ENCODE measurements at places on chromosomes 6 and 20. TPM values are rescaled to one million over a fixed set of nuclear protein-coding genes. Genes with fewer than 3 reads are reported as not detected.
A peak's percentile ranks its signal among the peaks of the same experiment; 100 is the strongest.

DNA sequence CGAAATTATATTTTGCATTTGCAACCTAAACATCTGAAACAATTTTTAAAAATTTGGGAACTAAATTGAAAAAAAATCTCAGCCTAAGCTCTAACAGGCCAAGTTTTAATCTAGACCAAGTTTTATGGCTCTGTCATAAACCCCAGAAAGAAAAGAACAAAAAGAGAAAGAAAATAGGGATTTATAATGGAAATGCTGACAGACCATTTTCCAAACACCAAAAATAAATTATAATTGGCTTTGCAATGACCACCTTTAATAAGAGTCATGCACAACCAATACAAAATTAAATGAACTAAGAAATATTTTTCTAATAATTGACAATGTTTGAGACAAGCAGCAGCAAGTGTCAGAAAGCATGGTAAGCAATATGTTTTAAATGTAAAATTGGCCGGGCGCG is 72.6 kb downstream of the WDR27 start:
- peaks cover 52% of the 10 kb centered on the region for H3K36me3 ChIP-seq
- H3K27ac ChIP-seq = no peak overlapping the region
- no peak for DNase-seq
- H3K4me1 ChIP-seq = no peaks in the 10 kb centered on the region

Gene GPR63
- total RNA-seq = 7.7 TPM

- H3K27ac ChIP-seq = no peak overlapping the region
- H3K36me3 ChIP-seq = no peaks in the 10 kb centered on the region
- no peaks in the 10 kb centered on the region for H3K4me1 ChIP-seq
- H3K27me3 ChIP-seq = no peaks in the 10 kb centered on the region
- no peak for DNase-seq
- no peak overlapping the region for H3K4me3 ChIP-seq
These were observed 142.5 kb upstream of the FERMT1 start for GRCh38 chr20:6265204-6265904.

- H3K36me3 ChIP-seq = no peaks in the 10 kb centered on the region
- no peaks in the 10 kb centered on the region for H3K27me3 ChIP-seq
- no peak overlapping the region for H3K4me3 ChIP-seq
These were observed 399.0 kb downstream of the CDKAL1 start for GRCh38 chr6:20933057-20933788.

DNA sequence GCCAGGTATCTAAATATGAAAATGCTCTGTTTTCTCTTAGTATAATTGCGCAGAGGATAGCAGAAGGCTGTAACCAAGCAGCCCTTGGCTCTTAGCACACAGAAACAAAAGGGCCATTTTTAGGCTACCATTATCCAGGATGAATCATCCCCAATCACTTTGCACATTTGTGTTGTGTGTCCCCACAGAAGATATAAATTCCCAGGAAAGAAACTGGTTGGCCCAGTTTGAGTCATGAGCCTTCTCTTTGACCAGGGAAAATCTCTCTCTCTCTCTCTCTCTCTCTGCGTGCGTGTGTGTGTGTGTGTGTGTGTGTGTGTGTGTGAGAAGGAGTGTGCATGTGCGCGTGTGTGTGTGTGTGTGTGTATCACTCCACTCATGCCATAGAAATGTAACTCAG is 178.5 kb downstream of the FRK start:
- no peaks in the 10 kb centered on the region for H3K36me3 ChIP-seq
- no peak overlapping the region for H3K27ac ChIP-seq
- DNase-seq = peak; percentile 41
- H3K27me3 ChIP-seq = no peaks in the 10 kb centered on the region
- no peak overlapping the region for H3K4me3 ChIP-seq
- H3K4me1 ChIP-seq = no peaks in the 10 kb centered on the region

- DNase-seq = peak; percentile 95
- peaks cover 54% of the 10 kb centered on the region for H3K4me1 ChIP-seq
- H3K4me3 ChIP-seq = peak within 1 kb of the TSS; percentile 64
- peaks cover 40% of the 10 kb centered on the region for H3K27me3 ChIP-seq
- H3K27ac ChIP-seq = no peak within 1 kb of the TSS
These were observed at the start of gene POU3F2 for GRCh38 chr6:98834060-98835031. Gene POU3F2 (plus strand): TSS chr6:98834574. CDS start chr6:98834874, 300 bp downstream.

DNA sequence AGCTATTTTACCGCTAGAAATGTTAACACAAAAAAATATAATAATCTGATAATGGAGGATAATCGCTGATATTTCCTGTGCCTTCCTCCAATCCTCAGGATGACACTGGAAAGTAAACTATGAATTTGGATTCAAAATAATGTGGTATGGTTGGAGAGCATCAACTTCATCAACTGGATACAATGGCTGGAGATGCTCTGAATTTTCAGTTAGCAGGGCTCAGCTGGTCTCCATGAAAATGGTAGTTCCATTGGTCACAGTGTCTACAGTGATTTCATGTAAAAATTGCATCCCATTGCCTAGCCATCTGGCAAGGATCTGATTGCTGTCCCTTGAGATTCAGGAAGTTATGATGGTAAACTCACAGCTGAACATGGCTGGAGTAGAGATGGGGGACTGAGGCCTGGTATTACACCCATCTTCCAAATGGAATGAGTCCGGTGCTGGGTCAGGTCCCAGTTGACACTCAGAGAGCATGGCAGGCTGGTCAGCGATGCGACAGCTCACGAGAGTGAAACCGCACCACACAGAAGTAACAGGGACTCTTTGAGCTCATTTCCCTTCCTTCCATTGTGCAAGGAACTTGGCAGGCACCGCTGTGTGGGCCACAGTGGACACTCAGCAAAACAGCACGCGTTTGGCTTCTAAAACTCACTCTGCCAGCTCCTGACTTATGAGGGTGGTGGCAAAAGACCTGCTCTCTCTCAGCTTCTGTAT is 142.4 kb upstream of the TNFAIP3 start:
- peak overlapping the region; percentile 50 for H3K27ac ChIP-seq
- no peaks in the 10 kb centered on the region for H3K27me3 ChIP-seq
- no peak overlapping the region for H3K4me3 ChIP-seq

DNA sequence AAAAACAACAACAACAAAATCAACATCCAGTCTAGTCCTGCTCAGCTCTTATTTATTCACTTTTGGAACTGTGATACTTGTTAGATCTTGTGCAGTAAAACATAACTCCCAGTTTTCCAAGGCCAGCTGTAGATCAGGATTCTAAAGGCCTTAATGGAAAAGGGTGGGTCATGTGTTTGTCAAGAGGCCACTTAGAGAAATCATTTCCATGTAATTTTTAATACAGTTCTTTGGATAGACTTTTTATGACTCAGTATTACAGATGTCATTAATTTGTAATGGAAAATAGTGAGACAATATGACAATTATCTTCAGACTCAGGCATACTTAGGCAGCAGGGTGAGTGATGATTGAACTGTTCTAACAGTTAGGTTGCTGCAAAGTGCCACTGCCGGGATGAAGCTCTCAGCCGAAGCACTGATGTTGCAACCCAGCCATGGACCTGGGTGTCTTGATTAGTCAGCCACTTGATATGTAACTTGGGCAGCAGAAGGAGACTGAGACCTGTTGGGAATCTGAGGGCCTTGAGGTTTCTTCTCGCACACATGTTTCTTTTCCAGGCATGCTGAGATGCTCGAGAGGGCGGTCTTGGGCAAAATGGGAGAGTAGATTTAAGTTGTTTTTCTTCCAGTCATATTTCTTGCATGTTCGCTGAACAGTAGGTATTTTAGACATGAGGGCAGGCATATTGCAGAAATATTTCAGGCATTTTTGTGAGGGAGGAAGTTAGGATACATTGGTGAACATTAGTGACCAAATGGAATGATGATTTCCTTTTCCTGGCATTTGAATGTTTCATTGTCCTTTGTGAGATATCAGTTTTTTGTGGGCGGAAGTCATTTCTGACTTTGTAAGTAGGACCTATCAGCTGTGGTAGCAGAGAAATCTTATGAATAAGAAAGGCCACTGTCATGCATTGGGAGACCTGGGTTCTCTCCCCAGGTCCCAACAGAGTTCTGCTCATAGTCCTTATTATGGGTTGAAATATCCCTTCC is 52.3 kb downstream of the SLX4IP start:
- DNase-seq = no peak
- H3K4me3 ChIP-seq = no peak overlapping the region
- H3K36me3 ChIP-seq = no peaks in the 10 kb centered on the region

- no peak for DNase-seq
- no peak overlapping the region for H3K27ac ChIP-seq
- peaks cover 8% of the 10 kb centered on the region for H3K4me1 ChIP-seq
- no peak overlapping the region for H3K4me3 ChIP-seq
These were observed 3.2 kb downstream of the SLC22A23 start for GRCh38 chr6:3453413-3454272.

GRCh38 chr20:63752411-63753101 is 13.0 kb downstream of the SLC2A4RG start:
- no peaks in the 10 kb centered on the region for H3K4me1 ChIP-seq
- H3K27me3 ChIP-seq = no peaks in the 10 kb centered on the region
- peaks cover 4% of the 10 kb centered on the region for H3K36me3 ChIP-seq
- no peak for DNase-seq

Gene SYCP2L
- total RNA-seq = 0.58 TPM

- no peaks in the 10 kb centered on the region for H3K36me3 ChIP-seq
- H3K4me1 ChIP-seq = no peaks in the 10 kb centered on the region
- no peak overlapping the region for H3K27ac ChIP-seq
- no peaks in the 10 kb centered on the region for H3K27me3 ChIP-seq
These were observed 59.3 kb downstream of the DLL1 start for GRCh38 chr6:170231293-170232185.

Gene DSE
- total RNA-seq = 15.8 TPM

Gene BCAS1
- total RNA-seq = 70.7 TPM

DNA sequence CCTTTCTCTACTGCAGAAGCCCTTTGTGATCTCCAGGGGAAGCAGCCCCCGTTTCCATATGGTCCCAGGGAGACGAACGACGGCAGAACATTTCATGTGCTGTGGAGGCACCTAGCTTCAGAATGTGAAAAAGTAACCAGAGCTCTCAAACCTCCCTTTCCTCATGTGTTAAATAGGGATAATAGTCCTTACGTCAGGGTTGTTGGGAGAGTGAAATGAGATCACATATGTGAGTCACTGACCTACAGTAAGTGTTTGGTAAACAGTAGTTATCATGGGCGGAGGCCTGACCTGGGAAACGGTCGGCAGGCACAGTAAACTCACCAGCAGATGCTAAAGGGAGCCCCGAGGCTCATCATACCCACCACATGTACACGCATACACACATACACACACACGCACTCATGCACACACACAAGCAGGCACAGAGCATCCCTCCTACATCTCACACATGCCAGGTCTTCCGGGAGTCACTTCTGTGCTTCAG is 89.7 kb downstream of the LY86 start:
- peaks cover 56% of the 10 kb centered on the region for H3K4me1 ChIP-seq
- no peaks in the 10 kb centered on the region for H3K36me3 ChIP-seq
- H3K4me3 ChIP-seq = no peak overlapping the region
- H3K27ac ChIP-seq = no peak overlapping the region
- DNase-seq = no peak
- H3K27me3 ChIP-seq = no peaks in the 10 kb centered on the region

Gene PARD6B
- total RNA-seq = 22.6 TPM

- peak; percentile 14 for DNase-seq
- peaks cover 3% of the 10 kb centered on the region for H3K4me1 ChIP-seq
- H3K27ac ChIP-seq = no peak overlapping the region
- H3K36me3 ChIP-seq = no peaks in the 10 kb centered on the region
These were observed 63.6 kb upstream of the CD93 start for GRCh38 chr20:23149623-23150279.

- no peaks in the 10 kb centered on the region for H3K4me1 ChIP-seq
- no peaks in the 10 kb centered on the region for H3K36me3 ChIP-seq
- no peak for DNase-seq
- H3K27ac ChIP-seq = no peak overlapping the region
These were observed 192.7 kb upstream of the PMEPA1 start for GRCh38 chr20:57902473-57902872.

GRCh38 chr6:131924881-131925474 is 26.2 kb downstream of the CCN2 start:
- no peak overlapping the region for H3K4me3 ChIP-seq
- H3K27me3 ChIP-seq = no peaks in the 10 kb centered on the region
- no peaks in the 10 kb centered on the region for H3K4me1 ChIP-seq
- no peak for DNase-seq
- no peaks in the 10 kb centered on the region for H3K36me3 ChIP-seq
- no peak overlapping the region for H3K27ac ChIP-seq

DNA sequence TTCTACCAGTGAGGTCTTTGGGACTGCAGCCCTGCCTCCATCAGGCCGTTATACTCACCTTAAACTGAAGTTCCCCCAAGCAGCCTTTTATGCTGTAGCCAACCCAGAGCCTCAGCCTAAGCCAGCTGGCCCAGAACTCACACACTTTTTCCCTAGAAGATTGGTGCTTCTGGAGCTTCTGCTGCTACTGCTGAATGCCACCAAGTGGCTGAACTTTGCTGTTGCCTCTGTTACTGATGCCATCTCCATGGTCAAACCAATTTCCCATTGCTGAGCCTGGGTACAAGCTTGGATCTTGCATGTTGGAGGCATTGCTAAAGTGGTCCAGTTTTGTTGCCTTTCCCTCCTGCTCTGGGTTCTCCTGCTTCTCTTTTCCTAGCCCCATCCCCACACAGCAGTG is 15.0 kb upstream of the TBX18 start:
- H3K36me3 ChIP-seq = no peaks in the 10 kb centered on the region
- no peak overlapping the region for H3K27ac ChIP-seq
- peaks cover 44% of the 10 kb centered on the region for H3K27me3 ChIP-seq

Gene TRIM31
- 11.0 TPM for total RNA-seq

- H3K36me3 ChIP-seq = no peaks in the 10 kb centered on the region
- H3K27ac ChIP-seq = no peak overlapping the region
- no peak for DNase-seq
- H3K4me1 ChIP-seq = peaks cover 30% of the 10 kb centered on the region
These were observed 104.4 kb upstream of the ESR1 start for GRCh38 chr6:151702851-151703658.

Gene SFTA2
- total RNA-seq = 15.2 TPM

DNA sequence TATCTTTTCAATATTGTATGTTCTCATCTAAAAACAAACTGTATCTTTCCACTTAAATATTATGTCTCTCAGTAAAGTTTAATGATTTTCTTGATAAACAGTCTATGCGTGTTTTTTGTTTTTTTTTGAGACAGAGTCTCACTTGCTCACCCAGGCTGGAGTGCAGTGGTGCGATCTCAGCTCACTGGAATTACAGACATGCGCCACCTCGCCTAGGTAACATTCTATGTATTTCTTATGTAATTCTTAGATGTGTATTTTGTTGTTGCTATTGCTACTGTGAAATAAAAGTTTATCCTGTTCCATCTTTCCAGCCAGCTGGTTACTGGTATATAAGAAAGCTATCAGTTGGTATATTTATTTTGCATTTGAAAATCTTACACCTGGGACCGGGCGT is 29.4 kb downstream of the ABHD12 start:
- no peak overlapping the region for H3K27ac ChIP-seq
- H3K27me3 ChIP-seq = no peaks in the 10 kb centered on the region
- DNase-seq = no peak

DNA sequence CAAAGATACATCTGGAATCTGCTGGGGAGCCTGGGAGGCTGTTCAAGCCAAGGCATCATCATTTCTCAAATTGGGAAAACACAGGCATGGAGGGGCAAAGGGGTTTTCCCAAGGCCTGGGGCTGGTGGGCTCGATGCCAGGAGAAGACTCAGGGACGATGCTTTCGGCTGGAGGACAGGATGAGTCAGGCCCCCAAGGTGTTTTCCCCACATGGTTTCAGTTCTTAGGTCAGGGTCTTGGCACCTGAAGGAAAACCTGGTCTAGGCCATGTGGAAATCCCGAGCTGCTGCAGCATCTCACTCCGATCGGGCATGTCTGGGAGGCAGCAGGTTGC is 348.1 kb downstream of the CDC5L start:
- no peaks in the 10 kb centered on the region for H3K4me1 ChIP-seq
- H3K27ac ChIP-seq = no peak overlapping the region
- H3K27me3 ChIP-seq = no peaks in the 10 kb centered on the region
- H3K36me3 ChIP-seq = no peaks in the 10 kb centered on the region
- no peak for DNase-seq

- peaks cover 11% of the 10 kb centered on the region for H3K27me3 ChIP-seq
- H3K4me1 ChIP-seq = peaks cover 24% of the 10 kb centered on the region
- H3K4me3 ChIP-seq = no peak overlapping the region
- H3K36me3 ChIP-seq = no peaks in the 10 kb centered on the region
These were observed 42.1 kb upstream of the STX16 start for GRCh38 chr20:58609026-58609425.

Gene QKI
- total RNA-seq = 121 TPM
